Stimulated activated CD4-positive, alpha-beta T cell treated with anti-CD3 and anti-CD28 coated beads, Interleukin-15, amount 100 ng/mL, for 1 hour (primary cell): ENCODE measurements at places on chromosomes 6 and 20.

- no peak for DNase-seq
Observed at GRCh38 chr6:164130151-164130550, 715.6 kb downstream of the QKI start.

- DNase-seq = no peak
Observed at GRCh38 chr20:18685406-18685805, 97.6 kb downstream of the DTD1 start.

- no peak for DNase-seq
Observed at GRCh38 chr6:148525453-148525852, 182.8 kb downstream of the SASH1 start.

DNA sequence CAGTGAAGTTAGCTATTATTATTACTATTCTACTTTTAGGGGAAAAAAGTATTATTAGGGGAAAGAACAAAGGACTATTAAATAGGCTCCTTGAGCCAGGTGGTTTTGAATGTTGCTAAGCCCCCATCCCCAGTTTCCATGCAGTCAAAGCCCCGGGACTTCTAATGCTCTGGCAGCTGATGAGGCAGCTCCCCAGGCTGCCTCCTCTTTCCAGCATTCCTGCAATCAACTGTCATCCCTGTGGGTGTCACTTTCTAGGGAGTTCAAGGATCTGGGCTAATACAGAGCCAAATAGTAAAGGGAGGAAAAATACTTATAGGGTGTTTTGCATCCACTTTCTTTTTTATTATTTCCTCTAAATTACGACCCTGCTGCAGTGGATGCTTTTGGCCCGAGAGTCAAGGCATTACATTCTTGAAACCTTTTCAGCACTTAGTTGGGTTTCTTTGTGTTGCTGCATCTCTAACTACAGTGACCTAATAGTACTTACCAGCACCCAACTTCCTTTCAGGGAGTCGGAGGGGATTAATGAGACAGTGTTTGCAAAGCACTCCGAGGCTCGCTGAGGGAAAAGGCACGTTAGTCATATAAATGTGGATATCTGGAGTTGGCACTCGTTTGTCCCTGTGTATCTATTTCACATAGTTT lies 303.9 kb upstream of the MAP3K7 start:
- no peak for DNase-seq

- DNase-seq = no peak
Observed at GRCh38 chr6:5584078-5584482, 322.8 kb downstream of the FARS2 start.

GRCh38 chr6:28719275-28719940 lies 193.7 kb downstream of the GPX5 start:
- DNase-seq = no peak

DNA sequence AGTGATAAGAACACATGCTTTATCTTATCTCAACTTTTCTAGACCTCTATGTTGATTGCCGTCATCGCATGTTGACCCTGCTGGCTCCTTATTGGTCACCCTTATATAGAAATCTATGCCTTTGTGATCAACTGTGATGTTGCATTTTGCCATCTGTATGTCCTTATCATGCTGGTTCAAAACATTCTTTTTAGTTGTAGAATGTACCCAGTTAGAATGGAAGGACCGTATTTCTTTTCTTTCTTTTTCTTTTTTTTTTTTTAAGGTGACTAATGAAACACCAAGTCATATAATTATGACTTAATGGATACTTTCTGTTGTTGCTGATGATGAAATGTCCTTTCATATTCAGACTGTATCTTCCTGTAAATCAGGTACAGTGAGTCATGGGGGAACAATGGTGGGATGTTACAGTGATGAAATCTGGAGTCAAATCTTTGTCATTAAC lies 145.9 kb upstream of the CITED2 start:
- no peak for DNase-seq
